GM12878 (cell line): ENCODE measurements at places on chromosomes 4 and X. TPM values are rescaled to one million over a fixed set of nuclear protein-coding genes. Genes with fewer than 3 reads are reported as not detected.

- DNase-seq: no peak
Observed at GRCh38 chr4:38117591-38117990, 157.4 kb downstream of the PTTG2 start.

DNA sequence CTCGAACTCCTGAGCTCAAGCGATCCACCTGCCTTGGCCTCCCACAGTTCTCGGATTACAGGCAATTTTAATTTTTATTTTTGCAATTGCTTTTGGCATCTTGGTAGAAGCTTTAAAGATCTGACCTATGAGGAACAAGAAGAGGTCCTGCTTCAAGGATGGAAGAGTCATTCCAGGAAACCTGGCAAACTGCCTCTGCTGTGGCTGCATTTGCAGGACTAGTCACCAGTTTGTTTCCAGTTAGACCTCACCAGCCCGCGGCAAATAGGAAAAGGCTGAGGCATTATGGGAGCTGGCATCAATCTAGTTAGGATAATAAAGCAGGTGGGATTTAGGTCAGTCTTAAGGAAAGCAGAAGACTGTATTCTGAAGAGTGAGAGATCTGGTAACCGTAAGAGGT, 51.9 kb upstream of the LAS1L start:
- no peak for DNase-seq

Gene TAF7L
- total RNA-seq: not detected in 2 replicates

Gene COL4A5
- total RNA-seq: 0.45 and 0.51 TPM in 2 replicates

Gene USP17L26
- not detected in 2 replicates for total RNA-seq

Gene F11
- not detected in 2 replicates for total RNA-seq

Gene PIGA
- total RNA-seq: 12.2 and 15.3 TPM in 2 replicates
